ENCODE measurements at places on chromosomes 11 and 22.

- no peak for DNase-seq
Measured at GRCh38 chr22:47047321-47048122, 285.1 kb downstream of the TBC1D22A start.

DNA sequence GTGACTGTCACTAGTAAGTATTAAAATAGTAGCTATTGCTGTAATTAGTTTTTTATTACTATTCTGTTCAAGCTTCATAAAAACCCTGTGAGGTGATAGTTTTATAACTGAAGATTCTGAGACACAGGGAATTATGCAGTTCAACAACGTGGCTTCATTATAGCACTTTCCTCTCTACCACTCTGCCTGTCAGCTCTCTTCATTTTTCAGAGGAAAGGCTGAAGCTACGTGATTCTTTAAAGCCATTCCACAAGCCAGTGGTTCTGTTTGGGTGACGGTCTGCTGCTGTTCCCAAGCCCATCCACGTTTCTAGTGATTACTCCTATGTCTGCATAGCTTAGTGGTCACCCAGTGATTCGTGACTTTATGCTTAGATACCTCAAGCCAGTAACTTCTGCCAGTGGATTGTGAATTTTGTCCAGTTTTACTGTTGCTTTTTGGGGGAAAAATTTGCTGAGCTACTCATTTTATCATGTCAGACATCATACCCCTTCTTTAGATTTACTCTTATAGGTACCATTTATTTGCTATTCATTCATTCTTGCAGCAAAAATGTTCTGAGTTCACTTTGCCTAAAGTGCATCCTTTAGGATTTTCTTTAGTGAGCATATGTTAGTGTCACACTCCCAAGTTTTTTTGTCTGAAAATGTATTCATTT is 59.8 kb downstream of the UVRAG start:
- no peak for DNase-seq

- no peak for DNase-seq
Measured at GRCh38 chr11:112277941-112278340, 17.3 kb upstream of the PLET1 start.

DNA sequence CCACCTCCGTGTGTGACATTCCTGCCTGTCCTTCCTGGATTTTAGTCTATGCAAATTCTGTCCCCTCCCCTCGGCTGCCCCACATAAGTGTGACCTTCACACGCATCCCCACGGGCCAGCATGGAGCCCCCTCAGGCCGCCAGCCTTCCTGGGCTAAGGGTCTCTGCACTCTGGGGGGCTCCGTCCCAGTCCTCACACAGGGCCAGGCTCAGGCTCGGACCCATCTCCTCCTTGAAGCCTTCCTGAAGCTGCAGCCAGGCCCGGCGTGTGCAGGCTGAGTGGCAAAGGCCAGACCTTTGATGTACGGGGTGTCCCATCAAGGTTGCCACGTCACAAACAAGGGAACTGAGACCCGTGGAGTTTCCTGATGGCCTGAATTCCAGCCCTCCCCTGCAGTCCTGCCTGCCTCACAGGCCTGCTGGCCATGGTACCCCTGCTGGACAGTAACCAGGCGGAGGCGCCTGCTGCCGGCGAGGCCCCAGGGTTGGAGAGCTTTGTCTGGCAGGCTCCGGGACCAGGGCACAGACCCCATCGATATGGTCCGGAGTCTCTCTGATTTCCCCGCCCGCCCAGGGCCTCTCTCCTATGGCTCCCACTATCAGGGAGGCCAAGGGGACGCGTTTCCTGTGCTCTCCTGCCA is 791.7 kb downstream of the BRD1 start:
- DNase-seq = no peak
